ENCODE measurements at places on chromosomes 7 and 10.
A peak's percentile ranks its signal among the peaks of the same experiment; 100 is the strongest.

- no peak for DNase-seq
These were observed 71.5 kb upstream of the ADO start for GRCh38 chr10:62732841-62733653.

DNA sequence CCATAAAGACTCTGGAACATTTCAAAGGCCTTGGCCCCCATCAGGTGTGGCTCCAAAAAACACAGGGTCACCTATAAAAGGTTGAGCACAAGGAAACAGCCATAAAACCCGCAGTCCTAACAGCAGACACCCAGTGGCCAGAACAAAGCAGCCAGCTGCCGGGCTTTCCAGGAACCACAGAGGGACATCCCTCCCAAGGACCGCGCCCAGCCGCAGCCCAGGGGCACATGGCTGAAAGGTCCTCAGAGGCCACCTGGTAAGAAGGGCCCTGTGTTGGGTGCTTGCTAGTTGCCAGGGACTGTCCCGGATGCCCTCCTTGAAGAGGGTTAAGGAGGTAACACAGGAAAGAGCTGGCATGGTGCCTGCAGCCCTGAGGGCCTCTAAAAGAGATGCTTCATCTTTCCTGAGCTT is 32.7 kb downstream of the KCNMA1 start:
- no peak for DNase-seq

DNA sequence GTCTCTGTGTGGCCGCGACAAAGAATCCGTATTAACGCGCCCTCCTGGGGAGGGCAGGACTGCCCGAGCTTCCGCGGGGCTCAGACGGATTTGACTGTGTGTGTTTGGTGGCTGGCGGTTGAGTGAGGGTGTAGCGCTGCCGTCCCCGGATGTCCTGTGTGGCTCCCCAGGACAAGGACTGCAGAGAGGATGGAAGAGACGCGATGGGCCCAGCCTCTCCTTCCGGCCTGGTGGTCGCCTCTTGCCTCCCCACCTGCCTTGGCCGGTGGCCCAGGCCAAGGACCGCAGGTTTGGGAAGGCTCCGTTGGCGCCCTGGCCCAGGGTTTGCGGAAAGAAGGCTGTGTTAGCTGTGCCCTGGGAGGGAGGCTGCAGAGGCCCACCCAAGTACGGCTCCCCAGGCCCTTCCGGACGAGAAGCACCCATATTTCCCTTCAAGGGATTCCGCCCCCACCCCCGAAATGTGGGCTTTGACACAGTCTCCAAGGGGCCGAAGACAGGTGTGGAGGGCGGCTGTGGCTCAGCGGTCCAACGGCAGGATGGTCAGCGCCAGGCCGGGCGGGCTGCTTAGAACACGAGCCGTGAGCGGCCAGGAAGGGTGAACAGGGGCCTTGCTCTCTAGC is 2.3 kb downstream of the UNCX start:
- no peak for DNase-seq

DNA sequence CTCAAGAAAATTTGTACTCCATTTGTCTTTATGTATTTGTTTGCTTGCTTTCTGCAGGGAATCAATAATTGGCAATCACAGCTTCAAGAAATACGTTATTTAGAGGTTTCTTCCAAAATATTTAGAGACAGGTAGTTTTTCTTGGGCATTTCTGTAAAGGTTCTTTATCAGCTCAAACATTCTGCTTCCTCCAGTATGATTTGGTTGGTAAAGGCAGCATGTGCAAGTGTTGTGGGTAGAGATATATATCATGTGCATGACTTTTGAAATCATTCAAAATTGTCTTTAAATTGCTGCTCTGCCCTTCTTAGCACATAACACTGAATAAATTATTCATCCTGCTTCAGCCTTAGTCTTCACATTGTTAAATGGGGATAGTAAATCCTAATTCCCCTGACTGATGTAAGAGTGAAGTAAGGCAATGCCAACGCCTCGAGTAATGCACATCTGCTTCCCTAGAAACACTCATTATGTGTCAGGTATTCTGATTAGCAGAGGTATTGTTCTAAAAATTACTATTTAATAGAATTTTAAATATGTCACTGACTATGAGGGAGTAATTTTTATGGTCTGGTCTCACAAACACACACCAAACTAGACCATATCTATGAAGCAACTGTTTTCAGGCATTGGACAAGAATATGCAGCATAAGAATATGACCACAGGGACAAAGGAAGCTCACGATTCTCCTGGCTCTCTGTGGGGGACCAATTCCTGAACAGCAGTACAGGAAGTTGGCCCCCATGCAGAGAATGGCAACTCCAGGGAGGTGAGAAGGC is 77.3 kb upstream of the AKR1E2 start:
- no peak for DNase-seq

DNA sequence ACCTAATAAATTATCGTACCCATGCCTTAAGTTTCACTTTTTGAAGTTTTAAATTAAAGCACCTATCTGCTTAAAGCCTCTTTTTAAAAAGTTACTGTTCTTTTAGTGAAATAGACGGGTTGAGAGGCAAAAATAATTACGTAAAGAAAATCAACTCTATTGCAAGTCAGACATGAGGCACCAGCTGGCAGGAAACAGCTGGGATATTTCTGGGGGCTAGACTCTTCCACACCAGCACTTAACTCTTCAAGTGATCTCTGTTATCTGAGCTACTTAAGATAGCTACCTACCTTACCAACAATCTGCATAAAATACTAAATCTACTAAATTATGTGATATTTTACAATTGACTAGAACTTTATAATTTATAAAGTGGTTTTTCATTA is 35.8 kb downstream of the GBF1 start:
- DNase-seq = no peak

DNA sequence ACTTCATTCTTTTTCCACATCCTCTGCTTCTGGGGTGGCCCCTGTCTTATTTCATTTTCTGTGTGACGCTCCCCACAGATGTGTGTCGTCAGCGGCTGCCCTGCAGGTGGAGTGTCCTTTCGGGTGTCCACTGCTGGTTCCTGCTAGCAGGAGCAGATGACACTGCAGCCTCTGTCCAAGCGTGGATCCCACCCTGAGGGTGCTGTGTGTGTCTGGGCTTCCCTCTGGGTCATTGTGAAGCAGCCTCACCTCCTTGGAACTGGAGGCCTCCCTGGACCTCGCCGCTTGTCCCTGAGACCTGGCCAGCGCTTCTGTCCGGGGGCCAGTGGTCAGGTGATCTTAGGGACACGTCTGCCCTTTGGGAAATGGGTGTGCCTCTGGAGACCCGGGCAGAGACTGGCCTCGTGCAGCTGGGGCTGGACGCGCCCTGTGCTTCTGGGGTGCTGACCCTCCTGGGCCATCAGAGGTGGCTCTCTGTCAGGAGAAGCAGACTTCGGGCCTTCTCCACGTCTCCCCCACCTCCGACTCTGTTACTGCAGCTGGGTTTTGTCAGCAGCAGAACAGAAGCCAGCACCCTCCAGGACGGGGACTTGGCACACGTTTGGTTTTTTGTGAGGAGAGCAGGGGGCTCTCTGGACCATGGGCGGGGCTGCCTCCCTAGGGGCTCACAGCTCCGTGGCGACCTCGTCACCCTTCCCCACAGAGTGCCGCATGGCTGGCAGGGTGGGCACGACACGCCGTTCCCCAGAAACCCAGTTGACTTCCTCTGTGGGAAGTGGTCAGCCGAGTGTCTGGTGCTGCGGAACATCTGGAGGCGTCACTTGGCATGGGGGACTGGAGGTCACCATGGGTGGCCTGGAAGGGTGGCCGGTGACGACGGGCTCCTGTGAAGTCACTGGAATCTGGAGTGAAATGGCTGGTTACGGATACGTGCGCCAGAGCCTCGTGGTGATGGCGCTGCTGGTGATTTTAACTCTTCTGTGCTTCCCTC is 48.4 kb downstream of the INPP5A start:
- DNase-seq = peak; percentile 80

DNA sequence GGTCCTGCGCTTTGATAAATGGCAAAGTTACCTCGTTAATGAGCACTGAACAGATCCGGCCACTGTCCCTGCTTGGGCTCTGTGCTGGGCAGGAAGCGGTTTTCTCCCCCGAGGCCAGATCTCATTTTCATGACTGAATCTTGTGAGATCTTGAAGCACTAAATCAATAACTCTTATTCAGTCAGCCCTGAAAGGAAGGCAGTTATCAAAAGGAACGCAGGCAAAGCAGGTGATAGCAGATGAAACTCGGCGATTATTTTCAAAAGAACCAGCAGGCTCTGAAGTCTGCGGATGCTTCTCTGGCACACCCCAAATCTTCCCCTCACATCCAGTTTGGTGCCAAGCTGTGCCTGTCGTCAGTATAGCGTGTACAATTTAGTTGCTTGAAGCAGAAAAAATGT is 228.7 kb downstream of the BAMBI start:
- no peak for DNase-seq

DNA sequence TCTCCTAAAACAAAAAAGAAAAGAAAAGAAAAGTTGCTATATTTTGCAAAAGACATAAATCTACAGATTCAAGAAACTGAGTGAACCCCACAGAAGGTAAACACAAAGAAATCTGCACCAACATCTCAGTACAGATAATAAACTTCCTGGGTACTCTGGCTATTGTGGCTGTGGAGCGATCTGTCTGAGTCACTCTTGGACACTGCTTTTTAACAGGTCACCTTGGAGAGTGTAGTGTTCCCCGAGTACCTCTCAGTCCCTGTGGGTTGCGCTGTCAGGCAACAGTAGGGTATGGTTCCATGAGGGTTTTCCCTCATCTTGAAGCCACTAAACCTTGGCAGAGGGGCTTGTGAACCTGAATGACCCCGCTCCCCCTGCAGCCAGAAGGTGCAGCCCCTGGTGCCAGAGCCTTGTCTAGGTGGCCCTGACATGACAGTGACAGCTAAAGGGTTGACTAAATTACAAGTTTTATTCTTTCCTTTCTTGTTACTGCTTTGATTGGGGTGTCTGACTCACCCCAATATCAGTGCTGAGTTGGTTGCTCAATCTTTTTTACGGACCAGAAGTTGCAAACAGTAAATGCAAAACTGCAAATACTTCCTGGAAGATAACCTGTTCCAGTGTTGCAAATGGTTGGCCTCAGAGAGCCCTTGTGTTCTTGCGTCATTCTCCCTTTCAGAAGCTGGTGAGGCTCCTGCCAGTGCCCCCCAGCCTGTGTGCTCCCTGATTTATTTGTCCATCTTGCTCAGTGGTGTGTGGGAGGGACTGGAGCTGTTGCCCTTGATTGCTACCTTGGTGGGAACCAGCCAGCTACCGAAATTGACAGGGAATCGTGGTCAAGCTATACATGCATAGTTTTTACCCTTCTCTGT is 30.6 kb downstream of the POR start:
- DNase-seq = no peak

DNA sequence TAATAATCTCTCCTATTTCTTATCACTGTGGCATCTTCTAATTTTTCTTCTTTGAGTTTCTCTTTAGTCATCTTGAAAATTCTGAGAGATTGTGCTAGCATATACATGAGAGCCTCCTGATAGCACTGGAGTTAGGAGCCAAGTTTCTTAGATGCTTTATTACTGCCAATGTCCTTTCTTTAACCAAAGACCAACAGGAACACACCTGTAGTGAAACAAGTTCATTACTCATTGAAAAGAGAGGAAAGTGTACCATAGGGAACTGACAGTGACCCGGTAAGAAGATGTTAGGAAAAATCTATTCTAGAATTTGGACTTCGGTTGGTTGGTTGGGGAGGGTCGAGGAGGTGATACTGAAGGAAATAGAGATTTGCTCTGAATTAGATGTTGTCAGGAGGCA is 27.1 kb upstream of the CD36 start:
- DNase-seq = no peak

- no peak for DNase-seq
These were observed 23.0 kb upstream of the CEP41 start for GRCh38 chr7:130463553-130464434.

GRCh38 chr7:8290645-8291308 is 28.8 kb upstream of the ICA1 start:
- DNase-seq = no peak

DNA sequence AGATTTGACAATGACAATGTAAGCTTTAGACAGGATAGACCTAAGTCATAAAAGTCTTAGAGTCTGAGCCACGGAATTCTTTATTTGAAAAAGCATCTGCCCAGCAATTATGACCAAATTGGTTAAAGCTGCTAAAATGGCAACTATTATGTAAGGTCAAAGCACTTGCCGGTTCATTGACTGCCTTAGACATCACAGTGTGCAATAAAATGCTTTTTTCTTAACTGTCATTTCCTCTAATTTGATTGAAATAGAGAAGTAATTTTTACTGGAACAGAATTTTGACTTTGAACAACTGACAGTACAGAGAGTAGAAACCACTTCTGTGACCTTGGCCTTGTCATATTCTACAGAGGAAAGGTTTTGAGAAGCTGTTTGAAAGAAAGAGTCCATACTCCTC is 142.9 kb downstream of the THSD7A start:
- DNase-seq = no peak

GRCh38 chr10:110694820-110695538 is 50.8 kb downstream of the RBM20 start:
- no peak for DNase-seq

- DNase-seq = no peak
These were observed 11.6 kb downstream of the CYP3A43 start for GRCh38 chr7:99839287-99840021.

- DNase-seq = peak; percentile 81
These were observed 23.3 kb upstream of the SMARCD3 start for GRCh38 chr7:151271699-151272355.

GRCh38 chr10:113493882-113494301 is 59.0 kb upstream of the HABP2 start:
- DNase-seq = no peak

- DNase-seq = no peak
These were observed 5.5 kb upstream of the LZTS2 start for GRCh38 chr10:100993986-100994708.

- no peak for DNase-seq
These were observed 7.6 kb upstream of the ZNF503 start for GRCh38 chr10:75408911-75409885.
